ENCODE measurements at places on chromosomes 6 and 20. TPM values are rescaled to one million over a fixed set of nuclear protein-coding genes. Genes with fewer than 3 reads are reported as not detected.

- no peak for DNase-seq
These were observed 73.6 kb downstream of the NDUFAF5 start for GRCh38 chr20:13858439-13858838.

GRCh38 chr6:99353126-99353525, 3.7 kb upstream of the FAXC start:
- no peak for DNase-seq

DNA sequence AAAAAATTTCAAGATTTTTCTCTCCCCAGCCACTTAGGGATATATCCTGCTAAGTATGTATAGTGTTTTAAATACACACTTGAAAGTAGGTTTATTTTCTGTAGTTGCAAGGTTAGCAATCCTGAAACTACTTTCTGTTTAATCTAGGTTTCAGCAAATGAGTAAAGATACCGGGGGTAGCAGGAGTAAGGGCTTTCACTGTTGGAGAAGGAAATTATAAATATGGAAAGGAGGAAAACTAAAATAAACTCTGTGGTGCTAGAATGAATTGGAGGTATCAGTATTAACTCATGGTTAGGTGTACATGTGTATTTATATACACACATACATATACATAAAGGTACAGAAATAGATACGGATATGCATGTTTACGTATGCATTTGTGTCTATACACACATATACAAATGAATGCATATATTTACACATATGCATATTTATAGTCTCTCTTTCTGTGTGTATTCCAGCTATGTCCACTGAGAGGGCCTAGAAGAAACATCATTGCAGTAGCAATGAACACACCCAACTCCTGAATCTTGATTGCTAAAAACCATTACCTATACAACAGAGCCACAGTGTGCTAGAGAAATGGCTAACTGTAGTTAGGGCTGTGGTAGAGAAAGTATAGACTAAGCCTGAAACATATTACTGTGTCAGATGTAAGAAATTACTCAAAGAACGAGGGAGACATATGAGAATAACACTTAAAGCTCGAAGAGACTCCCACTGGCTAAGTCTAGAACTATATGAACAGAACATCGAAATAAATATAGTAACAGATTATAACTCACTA, 95.9 kb upstream of the EMILIN3 start:
- DNase-seq, result no peak

DNA sequence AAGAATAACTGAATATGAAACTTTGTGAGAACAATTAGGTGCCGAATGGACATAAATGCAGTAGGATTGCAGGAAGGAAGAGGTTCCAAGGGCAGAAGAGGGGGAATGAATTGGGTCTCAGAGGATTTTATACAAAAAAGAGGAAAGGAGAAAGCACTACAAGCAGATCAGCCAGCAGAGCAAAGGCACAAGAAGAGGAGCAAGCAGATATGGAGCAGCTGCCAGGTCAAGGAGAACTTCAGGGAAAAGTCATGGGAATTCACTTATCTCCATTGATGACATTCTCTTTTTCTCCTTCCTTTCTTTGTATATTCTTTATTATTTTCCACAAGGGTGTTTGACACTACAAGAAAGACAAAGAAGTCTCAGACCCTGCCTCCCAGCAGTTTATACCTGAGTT, 9.6 kb downstream of the DSE start:
- DNase-seq, result no peak

- DNase-seq, result no peak
These were observed 27.9 kb upstream of the MCM3 start for GRCh38 chr6:52312461-52312860.

DNA sequence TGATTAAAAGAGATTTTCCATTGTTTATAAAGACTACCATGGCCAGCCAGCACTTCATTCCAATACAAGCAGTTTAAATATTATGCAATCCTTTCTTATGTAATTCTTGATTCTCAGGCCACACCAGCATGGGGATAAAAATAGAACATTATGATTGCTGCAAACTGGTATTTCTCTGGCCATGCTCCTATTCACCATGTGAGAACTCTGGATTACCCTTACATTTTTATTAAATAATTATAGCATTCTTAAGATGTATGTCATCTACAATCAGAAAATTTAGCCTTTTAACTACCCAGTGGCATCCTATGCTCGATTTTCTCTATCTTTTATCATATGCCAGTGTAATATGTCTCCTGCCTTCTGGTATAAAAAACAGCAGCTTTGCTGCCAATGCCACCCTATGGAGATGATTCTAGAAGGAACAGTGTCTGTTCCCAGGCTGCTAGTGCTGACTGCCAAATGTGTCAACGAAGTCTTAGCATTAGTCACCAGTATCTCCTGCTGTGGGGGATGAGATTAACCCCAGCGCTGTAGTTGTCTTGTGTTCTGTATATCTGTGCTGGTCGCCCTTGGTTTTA, 501.4 kb downstream of the BCKDHB start:
- no peak for DNase-seq

DNA sequence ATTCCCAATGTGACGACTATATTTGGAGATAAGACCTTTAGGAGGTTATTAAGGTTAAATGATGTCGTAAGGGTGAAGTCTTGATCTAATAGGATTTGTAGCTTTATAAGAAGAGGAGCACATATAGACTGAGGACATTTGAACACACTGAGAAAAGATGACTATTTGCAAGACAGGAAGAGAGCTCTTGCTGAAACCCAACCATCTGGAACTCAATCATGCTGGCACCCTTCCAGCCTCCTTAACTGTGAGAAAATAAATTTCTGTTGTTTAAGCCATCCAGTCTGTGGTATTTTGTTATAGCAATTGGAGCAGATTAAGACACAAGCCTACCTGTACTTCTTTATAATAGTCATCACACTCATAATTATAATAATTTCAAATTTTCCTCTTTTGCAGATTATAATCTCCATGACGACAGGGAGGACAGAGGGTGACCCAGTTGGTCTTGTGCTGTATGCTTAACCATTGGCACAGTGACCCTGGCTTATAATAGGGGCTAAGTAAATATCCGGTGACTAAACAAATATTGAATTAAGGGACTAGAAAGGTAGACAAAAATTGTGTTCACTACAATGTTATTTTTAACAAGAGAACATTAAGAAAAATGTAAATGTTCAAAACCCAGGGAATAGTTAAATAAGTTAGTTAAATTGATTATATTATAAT, 206.4 kb upstream of the HDDC2 start:
- no peak for DNase-seq

- no peak for DNase-seq
These were observed 120.0 kb upstream of the JAG1 start for GRCh38 chr20:10793766-10794165.

- no peak for DNase-seq
These were observed 31.4 kb upstream of the GSTA4 start for GRCh38 chr6:53026526-53026925.

GRCh38 chr6:2447931-2448330, 202.5 kb upstream of the GMDS start:
- no peak for DNase-seq

- no peak for DNase-seq
These were observed 103.4 kb downstream of the LRRC1 start for GRCh38 chr6:53898026-53898795.

DNA sequence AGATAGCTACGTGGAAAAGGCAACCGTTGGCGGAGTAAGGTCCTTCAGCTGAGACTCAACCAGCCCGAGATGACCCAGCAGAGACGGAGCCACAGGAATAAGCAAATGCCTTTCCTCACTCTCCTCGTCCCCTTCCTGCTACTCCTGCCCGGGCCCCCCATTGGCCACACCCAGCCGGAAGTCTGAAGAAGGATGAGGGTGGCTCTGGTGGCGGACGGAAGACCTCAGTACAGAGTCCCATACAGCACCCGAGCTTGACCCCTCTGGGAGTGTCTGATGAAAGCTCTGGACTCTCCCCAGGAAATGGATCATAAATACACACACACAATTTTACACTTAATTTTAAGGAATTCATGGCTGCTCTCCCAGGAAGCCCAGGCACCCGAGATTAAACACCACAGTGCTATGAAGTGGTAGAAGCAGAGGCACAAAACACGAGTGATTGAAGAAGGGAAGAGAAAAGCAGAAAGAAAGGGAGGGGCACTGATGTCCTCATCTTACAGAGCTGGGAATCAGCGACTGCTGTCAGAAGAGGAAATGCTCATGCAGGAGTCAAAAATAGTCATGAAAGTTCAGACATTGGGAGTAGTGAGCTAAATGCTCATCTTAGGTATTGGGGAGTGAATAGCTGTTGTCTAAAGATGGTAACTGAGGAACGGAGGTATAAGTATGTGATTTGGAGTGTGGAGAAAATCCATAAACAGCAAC, 125.6 kb downstream of the BANF2 start:
- DNase-seq, result no peak

- no peak for DNase-seq
These were observed 867 bp downstream of the EBF4 start for GRCh38 chr20:2693286-2694007.

- no peak for DNase-seq
These were observed 416.6 kb downstream of the PREX1 start for GRCh38 chr20:48411245-48411644.

Gene ATP9A
- 19.7 TPM for total RNA-seq

Gene HDGFL1
- not detected for total RNA-seq

Gene LAMA4
- 8.1 TPM for total RNA-seq

Gene CRYBG1
- 185 TPM for total RNA-seq

Gene RPN2
- 167 TPM for total RNA-seq

Gene MDFI
- total RNA-seq, result 50.5 TPM

Gene AGER
- 1.5 TPM for total RNA-seq

Measured in esophagus squamous epithelium (tissue), 5 donors.